HCT116 (cell line): ENCODE measurements at places on chromosomes 2 and 18.

DNA sequence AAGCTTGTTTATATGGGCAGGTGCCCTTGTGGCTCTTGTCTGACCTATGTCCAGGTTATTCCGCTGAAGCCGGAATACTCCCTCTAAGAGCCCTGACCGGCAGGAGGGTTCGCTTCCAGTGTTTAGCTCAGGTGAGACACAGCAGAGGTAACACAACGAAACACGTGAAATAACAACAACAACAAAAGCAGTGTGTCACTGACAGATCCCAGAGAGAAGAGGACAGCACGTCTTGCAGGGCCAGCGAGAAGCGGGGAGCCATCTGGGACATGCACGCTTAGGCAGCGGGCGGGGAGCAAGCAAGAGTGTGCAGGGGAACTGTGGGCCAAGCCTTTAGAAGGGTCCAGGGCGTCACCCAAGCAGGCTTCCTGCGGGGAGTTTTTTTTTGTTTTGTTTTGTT lies 17.1 kb upstream of the ZDBF2 start:
- DNase-seq = no peak

DNA sequence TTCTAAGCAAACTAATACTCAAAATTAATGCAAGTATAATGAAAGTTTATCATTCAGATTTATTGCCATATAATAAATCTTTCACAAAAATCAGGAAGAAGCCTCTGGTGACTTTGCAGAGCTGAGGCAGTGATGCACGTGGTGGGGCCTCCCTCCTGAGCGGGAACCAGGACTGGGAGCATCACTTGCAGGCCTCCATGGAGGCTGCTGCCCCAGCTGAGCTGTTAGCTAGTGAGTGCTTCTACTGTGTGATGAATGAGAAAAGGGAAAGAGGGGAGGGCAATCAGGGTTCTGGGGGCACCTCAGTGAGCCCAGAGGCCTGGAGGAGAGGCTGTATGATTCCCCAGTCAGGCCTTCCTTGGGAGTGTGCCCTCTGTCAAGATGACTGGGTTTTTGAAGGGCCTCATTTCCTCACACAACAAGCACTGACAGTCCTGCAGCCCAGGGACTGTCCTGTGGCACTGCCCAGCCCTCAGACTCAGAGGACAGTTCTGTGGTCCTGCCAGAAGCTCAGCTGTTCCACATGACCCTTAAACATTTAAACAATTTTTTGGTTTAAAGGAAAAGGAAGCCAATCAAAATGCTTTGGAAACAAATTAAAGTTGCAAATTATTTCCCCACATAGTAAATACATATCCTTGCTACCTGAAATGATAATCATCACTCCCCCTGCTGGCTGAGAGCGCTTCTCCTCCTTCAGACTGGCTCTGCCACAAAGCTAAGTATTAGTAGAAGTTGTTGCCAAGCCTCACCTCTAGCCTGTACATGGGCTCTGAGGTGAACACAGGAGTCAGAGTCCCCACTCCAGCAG lies 90.9 kb upstream of the SMAD7 start:
- peak; percentile 16 for DNase-seq

DNA sequence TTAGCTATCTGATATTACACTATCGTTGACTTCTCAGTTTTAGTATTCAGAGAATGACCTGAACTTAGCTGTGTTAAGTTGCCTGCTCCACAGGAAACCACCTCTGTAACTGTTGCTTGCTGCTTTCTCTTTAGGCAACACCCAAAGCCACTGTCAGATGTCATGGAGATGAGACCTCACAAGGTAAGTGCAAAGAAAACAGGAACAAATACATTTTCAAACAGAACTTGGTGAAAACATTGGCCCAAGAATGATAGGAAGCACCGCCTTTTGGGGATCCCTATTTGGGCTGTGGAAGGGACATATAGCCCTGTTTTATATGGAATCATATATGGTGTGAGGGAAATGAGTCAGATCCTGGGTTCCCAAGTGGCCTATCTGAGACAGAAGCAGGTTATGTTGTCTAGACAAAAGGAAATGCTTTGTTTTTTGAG lies 143.4 kb downstream of the UBE2E3 start:
- no peak for DNase-seq

GRCh38 chr2:204341887-204342276 lies 203.4 kb upstream of the PARD3B start:
- no peak for DNase-seq

DNA sequence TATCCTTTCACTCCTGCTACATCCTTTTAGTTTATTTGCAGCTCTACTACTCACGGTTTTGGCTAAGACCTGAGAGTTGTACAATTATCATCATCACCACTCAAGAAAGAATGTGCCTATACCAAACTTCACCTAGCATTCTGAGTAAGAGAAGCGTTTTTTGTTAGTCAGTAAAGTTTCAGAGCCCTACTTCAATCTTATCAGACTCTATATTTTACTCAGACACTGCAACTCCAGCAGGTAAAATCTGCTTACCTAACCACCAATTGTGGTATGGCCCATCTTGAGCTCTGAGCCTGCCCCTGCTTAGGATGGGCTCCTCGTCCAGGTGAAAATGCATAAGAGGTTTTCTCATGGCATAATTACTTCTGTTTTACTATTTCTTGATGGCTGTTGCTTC lies 37.1 kb downstream of the ICOS start:
- DNase-seq = no peak

GRCh38 chr2:204776781-204777559 lies 231.7 kb downstream of the PARD3B start:
- DNase-seq = no peak

DNA sequence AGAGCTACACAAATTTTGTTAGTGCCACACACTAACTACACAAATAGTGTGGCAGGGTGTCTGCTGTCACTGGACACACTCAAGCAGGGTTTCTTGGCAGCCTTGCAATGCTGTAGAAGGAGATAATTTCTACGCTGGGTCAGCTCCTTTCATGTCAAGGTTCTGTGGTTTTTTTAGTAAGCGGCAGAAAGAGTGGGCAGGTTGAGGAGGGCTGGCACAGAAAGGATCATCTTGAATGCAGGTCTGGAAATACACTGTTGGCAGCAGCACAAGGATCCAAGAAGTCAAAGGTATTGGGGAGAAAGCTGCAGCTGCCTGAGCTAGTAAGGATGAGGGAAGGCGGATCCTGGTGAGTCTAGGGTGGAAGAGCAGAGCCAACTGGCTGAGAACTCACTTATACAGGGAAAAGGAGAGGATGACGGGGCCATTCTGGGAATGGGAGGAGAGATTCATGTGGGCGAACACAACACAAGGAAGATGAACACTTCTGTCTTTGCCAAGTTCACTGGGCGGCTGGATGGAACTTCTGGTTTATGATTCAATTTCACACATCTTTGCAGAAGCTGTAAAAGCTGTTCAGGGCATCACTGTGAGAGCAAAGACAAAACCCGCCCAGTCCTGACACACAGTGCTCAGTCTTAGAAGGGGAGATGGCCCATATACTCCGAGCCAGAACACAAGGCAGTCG lies 16.9 kb upstream of the CYRIA start:
- DNase-seq = no peak

DNA sequence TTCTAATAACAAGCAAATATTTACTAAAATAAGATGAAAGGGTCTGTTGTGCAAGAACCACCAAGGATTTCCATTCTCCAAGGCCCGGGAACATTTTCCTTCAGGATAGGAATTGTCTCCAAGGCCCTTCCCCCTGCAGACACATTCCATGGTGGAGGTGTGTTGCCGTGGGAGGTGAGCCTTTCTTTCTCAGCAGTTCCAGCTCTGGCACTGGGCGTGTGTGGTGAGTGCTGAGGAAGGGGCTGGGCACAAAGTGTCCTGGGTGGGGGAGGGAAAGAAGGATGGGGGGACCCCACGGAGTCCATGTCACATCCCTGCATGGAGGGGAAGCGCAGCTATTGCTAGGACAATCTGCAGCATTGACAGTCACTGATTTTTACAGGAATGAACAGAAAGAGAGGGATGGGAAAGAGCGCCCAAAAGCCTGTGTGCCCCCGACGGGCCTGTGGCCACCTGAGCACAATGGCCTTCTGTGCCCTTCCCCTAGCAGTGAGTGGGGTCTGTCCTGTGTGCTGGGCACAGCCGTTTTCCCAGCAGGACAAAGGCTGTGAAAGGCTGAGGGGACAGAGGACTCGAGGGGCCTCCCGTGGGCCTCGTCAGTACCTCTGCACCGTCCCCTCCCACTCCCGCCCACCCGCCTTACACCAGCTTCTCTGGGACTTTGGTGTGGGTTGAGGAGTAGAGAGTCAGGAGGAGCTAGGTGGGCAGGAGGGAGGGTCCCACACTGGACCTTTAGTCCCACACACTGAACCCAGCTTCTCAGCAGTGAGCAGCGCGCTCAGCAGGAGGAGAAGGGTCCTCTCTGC lies 79.8 kb downstream of the PTGR3 start:
- no peak for DNase-seq

- DNase-seq = no peak
Measured at GRCh38 chr2:218323526-218324472, 31.5 kb upstream of the TMBIM1 start.

- DNase-seq = no peak
Measured at GRCh38 chr2:111100765-111101162, 19.9 kb upstream of the BCL2L11 start.

GRCh38 chr2:68469935-68470334 lies 2.5 kb downstream of the APLF start:
- DNase-seq = no peak

GRCh38 chr2:10787176-10787968 lies 25.2 kb downstream of the PDIA6 start:
- DNase-seq = no peak

DNA sequence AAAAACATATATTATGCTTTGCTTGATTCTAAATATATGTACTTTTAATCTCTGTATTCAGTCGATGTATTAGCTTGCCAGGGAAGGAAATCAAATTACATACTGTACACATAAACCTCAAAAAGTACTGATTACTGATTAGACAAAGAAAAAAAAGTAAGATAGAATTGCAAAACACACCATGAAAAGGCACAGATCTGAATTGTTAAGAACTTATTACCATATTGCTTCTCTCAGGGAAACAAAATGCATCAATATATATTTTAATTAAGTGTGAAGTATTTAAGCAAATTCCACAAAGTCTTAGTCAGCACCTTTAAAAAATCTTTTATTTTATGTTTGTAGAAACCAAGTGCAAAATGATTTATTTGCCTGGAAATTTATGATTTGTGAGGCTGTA lies 309.3 kb downstream of the RNF144A start:
- no peak for DNase-seq

- DNase-seq = no peak
Measured at GRCh38 chr2:16368328-16368727, 297.3 kb downstream of the CYRIA start.

DNA sequence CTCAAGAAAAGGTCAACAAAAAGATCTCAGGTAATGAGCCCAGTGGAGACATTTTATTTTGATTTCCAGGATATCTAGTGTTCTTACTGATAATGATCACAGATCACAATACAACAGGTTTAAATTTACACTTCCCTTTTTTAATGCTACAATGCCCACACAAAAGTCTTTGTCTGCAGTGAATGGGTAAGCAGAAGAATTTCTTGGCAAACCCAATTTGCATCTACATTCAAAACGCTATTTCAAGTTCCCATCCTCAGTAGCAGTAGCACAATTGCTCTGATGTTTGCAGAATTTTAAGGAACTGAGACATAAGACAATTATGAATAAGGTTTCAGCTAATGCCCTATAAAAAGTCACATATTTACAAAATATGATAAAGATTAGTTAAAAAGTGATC lies 929.4 kb upstream of the PIK3C3 start:
- no peak for DNase-seq

DNA sequence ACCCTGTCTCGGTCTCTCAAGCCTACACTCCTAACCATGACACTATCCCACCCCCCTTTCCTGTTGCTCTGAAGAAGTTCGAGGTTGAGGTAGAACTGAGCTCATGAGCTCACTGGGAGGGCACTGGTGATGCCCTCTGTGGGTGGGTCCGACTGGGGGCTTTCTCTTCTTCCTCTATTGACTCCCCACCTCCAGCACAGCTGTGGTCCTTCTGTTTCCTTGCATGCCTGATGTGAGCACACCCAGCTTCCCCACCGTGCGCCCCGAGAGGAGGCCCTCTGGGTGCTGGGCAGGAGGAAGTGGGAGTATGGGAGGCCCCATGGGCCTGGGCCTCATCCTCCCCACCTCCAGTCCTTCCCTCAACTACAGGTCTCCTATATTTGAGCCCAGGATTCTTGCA lies 20.9 kb downstream of the SPEG start:
- no peak for DNase-seq

DNA sequence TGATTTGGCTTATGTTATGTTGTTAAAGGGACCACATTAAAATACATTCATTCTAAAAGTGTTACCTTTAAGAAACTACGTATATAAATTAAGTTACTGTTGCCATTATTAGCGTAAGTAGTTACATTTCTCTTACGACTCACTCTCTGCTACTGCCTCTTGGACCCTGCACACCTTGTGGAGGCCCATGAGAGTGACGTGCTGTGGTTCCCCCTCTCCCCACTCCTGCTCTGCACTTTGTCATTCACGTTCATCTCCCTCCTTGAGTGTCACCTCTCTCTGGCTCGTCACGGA lies 830 bp upstream of the MERTK start:
- DNase-seq = no peak

- DNase-seq = no peak
Measured at GRCh38 chr2:38613126-38613848, 10.6 kb upstream of the HNRNPLL start.

GRCh38 chr2:18749912-18750526 lies 160.7 kb upstream of the NT5C1B start:
- peak; percentile 12 for DNase-seq

DNA sequence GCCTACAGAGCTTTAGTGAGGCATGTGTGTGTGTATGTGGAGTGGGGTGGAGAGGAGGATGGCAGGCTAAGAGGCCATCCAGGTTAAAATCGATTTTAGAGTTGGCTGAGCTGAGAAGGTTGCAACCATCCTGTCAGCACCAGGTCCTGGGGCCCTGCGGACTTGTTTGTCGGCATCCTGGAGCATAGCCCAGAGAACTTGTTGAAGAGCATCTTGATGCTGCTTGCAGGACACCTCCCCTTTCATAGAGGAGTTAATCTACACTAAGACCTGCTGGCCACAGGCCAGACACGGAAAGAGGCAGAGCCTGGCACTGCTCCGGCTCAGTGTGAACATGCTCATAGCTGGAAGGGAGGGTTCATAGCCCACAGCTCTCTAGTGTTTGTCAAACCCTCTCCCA lies 72.1 kb upstream of the RGPD5 start:
- no peak for DNase-seq

DNA sequence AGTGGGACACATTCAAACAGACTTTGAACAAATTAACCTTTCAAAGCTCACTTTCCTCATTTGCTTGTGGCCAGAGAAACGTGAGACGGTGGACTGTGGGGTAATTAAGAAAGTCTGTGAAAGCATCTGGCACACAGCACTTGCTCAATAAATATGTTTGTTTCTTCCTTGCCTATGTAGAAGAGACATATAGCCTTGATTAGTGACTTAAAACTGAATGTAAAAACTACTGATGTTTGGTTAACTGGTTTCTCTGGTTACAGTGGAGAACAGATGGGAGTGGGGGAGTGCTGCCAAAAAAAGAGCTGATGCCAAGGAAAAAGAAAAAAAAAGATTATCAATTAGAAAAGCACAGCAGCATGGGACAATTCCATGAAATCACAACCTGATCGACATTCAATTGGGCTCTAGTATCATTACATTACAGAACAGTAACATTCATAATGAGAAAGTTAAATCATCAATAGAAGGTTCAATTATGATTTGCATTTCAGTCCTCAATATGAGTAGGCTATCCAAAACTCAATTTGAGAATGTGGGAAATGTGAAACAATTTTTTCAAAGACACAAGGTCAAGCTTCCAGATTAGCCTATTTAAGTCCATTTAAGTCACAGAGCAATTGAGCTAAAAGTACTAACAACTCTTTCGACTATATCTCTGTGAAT lies 14.7 kb downstream of the CUL3 start:
- no peak for DNase-seq
